Stimulated activated CD4-positive, alpha-beta T cell treated with anti-CD3 and anti-CD28 coated beads, Interleukin-1b, Interleukin-23, amount 100 ng/mL, for 1 hour (primary cell): ENCODE measurements at places on chromosomes 7 and 10.
A peak's percentile ranks its signal among the peaks of the same experiment; 100 is the strongest.

DNA sequence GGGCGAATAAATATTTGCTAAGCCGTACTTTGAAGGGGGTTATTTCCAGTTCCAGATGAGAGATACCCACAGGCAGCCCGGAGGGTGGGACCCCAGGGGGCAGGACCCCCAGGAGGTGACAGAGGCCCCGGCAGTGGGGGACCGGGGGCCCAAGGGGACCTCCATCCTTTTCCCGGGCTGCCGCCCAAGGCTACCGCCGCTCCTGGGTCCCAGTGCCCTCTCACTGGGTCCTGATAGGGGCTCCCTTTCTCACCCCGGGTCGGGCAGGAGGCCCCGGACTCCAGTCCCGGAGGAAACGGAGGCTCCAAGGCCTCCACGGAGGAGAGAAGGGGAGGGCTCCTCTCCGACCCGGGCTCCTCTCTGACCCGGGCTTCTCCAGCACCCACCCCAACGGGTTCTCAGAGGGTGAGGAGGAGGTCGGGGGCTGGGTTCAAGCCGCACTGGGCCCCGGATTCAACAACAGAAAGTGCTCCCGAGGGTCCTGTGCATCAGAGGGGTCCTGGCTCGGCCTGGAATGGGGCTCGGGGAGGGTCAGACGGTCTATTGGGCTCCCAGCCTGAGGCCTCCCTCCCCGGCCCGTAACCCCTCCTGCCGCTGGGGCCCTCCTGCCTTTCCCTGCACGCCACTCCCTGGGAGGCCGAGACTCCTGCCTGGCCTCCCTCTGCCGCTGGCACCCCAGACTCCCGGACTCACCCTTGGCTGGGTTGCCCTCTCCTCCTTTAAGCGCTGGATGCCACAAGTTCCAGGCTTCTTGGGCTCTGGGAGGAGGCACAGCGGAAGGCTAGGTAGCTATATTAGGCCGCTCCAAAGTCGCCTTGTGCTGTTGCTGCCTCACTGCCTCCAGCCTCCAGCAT, 62.5 kb downstream of the ZNF37A start:
- no peak for DNase-seq

DNA sequence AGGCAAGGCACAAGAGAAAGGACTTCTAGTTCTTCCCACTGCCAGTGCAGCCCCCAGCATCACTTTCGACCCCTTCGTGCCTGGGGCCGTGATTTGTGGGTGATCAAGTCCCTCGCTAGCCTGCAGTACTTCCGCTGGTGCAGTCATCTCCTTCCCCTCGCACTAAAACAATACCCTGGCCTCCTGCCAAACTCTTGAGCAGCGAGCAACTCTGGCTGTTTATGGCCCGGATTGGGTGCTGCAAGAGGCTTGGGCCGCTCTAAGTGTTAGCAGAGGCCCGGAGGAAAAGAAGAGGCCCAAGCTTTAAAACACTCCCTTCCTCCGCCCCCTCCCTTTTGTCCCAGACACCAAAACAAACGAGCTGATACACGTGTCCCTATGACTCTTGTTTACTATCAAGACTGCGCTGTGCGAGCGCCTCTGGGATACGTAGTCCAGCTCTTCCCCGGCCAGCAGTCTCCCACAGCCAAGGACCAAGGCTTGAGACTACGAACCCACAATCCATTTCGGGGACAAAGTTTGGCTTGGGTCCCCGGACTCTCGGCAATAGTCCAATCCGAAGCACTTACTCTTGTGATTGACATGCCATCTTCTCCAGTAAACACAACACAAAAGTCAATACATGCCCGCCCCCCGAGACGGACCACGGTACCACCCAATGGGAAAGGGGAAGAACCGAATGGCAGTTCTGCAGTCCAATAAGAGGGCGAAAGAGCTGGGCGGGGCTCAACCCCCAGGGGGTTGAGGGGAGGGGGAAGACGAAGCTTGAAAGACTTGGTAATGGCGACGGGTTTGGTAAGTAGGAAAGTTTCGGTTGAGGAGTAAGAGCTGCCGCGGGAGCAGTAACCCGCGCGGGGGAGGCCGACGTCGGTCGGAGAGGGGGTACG, at the start of gene HBP1:
Gene HBP1 (plus strand): TSS at position 771 of the 887 bp plus-strand sequence. CDS start 10,891 bp downstream, outside the sequence.
- peak; percentile 94 for DNase-seq

DNA sequence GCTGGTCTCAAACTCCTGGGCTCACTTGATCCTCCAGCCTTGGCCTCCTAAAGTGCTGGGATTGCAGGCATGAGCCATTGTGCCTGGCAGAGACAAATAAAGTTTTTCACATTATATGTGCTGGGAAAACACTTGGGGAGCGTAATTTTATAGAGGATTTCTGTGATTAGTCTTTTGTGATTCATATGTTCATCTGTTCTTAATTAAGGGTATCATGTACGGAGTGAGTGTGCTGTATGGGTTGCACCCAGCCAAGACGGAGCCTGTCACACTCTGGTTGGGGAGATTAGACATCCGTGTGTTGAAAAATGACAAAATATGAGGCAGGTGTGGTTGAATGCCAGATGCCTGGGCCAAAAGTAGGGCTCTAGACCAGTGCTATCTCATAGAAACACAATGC, 10.3 kb downstream of the ADRB1 start:
- DNase-seq: no peak

- no peak for DNase-seq
These were observed 6.6 kb downstream of the ADRA2A start for GRCh38 chr10:111083222-111084095.

GRCh38 chr10:57968328-57969016, 299.2 kb downstream of the IPMK start:
- DNase-seq: no peak

- DNase-seq: no peak
These were observed 98.9 kb downstream of the KMT2C start for GRCh38 chr7:152336754-152337368.

GRCh38 chr7:142896151-142896550, 10.6 kb upstream of the TRPV6 start:
- DNase-seq: no peak

GRCh38 chr7:157192861-157193260, 54.1 kb downstream of the UBE3C start:
- DNase-seq: no peak

DNA sequence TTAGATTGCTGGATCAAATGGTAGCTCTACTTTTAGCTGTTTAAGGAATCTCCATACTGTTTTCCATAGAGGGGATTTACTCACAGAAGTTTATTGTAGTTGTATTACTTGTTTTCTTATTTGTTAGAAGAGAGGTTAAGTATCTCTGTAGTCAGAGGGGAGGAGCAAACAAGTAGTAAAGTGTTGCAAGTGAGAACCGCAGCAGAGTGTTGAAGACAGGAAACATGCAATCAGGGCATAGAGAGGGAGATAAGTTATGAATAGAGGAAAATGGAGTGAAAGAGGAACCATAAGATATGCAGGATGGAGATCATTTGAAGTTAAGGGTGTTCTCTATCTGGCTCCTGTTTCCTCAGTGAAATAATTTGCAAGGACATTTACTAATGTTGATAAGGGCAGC, 331.4 kb upstream of the TMEM229A start:
- no peak for DNase-seq

- no peak for DNase-seq
These were observed 4.5 kb upstream of the COPG2 start for GRCh38 chr7:130673066-130673465.

- no peak for DNase-seq
These were observed 198.3 kb downstream of the NEBL start for GRCh38 chr10:20698837-20699236.

DNA sequence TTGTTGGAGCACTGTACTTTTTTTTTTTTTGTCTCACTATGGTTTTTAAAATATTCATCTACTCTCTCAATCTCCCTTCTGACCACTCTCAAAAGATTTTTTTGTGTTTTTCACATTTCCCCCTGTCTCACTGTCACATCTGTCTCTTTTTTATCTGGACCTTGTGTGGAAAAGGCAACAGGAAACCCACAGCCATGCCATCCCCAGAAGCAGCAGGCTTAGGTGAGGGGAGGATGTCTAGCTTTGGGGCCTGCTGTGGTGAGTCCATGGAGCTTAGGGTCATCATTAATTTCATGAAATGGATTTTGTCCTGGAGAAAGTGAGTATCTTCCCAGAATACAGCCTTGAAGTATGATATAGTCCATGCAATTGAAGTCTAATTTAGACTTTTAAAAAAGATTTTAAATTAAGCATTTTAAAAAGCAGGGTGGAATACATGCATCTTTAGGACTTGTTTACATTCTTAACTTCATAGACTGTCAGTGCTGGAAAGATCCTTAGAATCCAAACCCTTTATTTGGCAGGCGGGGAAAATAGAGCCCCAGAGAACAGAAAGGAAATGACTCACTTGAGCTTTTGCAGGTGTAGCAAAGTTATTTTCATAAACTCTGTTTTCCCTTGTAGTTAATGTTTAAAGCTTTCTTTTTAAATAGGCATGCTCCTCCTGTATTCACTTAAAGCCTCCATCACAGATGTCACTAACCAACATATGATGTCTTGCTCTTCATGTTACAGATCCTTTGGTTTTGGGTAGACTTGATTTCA, 25.1 kb downstream of the MINDY4 start:
- no peak for DNase-seq

DNA sequence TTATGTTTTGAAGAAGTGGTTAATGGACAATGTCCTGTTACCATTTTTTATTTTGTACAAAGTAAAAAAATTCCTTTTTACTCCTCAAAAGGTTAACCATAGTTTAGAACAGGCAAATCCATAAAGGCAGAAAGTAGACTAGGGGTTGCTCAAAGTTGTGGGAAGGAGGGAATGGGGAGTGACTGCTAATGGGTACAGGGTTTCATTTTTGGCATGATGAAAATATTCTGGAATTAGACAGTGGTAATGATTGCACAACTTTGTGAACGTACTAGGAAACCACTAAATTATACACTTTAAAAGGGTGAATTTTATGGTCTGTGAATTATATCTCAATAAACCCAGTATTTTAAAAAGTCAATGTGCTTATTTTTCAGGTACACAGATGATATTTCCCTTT, 35.4 kb upstream of the CDK14 start:
- no peak for DNase-seq
